ENCODE measurements at places on chromosomes 11 and 22. TPM values are rescaled to one million over a fixed set of nuclear protein-coding genes. Genes with fewer than 3 reads are reported as not detected.

GRCh38 chr22:28454431-28455064 is 225.1 kb downstream of the TTC28 start:
- DNase-seq = no peak
- H3K27ac ChIP-seq = no peak overlapping the region
- H3K4me3 ChIP-seq = no peak overlapping the region
- H3K4me1 ChIP-seq = no peaks in the 10 kb centered on the region
- H3K27me3 ChIP-seq = peaks cover 6% of the 10 kb centered on the region
- H3K36me3 ChIP-seq = no peaks in the 10 kb centered on the region

EMID1 gene
- not detected for total RNA-seq

USP47 gene
- 38.2 TPM for total RNA-seq

- H3K4me1 ChIP-seq = no peaks in the 10 kb centered on the region
- H3K27me3 ChIP-seq = no peaks in the 10 kb centered on the region
- no peak for DNase-seq
- no peak overlapping the region for H3K27ac ChIP-seq
These were observed 56.0 kb upstream of the B3GNT6 start for GRCh38 chr11:76978239-76978638.

TBCEL gene
- total RNA-seq = 13.1 TPM
